ENCODE measurements at places on chromosomes 5 and 9.

GRCh38 chr9:137371521-137371941 lies 51.4 kb downstream of the EXD3 start:
- DNase-seq, result no peak

DNA sequence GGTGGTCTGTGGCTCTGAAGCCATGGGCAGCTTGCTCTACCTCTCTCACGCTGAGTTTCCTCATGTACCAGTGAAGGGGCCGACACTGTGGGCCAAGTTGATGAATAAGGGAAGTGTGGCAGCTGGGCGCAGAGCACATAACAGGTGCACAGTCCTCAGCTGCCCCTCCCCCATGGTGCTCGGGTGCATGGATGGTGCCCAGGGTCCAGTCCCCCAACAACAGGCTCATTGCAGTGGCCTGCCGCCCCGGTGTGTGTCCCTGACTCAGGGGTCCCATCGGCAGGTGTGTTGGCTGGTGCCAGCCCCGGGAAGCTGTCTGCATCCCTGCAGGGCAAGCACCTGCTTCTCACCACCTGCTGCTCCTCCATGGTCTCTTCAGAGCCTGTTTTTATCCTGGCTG lies 36.6 kb downstream of the COL5A1 start:
- no peak for DNase-seq

DNA sequence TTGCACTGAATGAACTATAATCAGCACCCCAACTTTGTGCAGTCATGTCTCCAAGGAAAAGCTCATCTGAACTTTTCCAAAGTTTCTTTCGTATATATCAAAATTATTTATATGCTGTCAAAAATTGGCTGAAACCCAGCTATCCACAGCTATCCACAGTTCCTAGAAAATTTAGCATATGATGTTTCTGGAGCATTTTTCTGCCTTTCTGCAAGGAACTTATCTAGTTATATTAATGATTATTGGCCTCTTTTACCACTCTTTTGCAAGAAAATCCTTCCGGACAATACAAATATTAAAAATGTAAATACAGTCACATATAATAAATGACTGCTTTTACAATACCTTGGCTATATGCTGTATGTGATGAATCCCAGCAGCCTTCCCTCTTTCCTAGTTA lies 270.2 kb downstream of the TMEM167A start:
- DNase-seq, result no peak

DNA sequence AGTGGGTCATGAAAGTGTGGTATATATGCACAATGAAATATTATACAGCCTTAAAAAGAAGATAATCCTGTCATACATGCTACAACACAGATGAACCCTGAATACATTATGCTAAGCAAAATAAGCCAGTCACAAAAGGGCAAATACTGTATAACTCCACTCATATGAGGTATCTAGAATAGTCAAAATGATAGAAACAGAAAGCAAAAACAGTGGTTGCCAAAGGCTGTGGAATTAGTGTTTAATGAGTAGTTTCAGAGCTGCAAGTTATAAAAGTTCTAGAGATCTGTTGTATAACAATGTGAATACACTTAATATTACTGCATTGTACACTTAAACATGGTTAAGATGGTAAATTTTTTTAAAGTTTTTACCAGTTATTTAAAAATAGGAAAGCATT lies 135.0 kb downstream of the OXCT1 start:
- DNase-seq, result no peak

GRCh38 chr5:176790941-176791340 lies 19.4 kb upstream of the UNC5A start:
- no peak for DNase-seq

DNA sequence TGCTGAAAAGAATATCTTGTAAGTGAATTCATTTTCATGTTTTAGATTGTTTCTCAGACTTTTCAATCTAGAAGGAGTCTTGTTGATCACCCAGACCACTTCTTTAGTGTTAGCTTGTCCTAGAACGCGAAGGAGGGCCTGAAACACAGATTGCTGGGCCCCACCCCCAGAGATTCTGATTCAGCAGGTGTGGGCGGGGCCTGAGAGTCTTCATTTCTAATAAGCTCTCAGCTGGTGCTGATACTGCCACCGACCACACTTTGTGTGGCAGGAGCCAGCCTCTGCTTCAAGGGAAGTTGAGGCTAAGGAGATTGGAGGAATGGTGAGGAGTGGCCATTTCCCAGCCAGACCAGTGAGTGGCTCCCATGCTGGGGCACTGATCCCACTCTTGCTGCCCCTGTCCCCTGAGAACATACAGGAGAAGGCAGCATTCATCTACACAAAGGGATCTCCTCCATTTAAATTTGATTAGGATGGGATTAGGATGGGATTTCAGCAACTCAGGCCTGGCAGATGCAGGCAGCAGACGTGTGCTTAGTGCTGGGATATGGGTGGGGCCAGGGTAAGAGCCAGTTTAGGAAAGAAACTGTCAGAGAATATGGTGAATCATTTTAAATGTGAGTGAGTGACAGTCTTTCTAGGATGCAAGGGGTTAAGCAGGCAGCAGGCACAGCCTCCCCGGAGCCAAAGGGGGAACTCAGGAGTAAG lies 35.9 kb downstream of the ZNF618 start:
- no peak for DNase-seq

DNA sequence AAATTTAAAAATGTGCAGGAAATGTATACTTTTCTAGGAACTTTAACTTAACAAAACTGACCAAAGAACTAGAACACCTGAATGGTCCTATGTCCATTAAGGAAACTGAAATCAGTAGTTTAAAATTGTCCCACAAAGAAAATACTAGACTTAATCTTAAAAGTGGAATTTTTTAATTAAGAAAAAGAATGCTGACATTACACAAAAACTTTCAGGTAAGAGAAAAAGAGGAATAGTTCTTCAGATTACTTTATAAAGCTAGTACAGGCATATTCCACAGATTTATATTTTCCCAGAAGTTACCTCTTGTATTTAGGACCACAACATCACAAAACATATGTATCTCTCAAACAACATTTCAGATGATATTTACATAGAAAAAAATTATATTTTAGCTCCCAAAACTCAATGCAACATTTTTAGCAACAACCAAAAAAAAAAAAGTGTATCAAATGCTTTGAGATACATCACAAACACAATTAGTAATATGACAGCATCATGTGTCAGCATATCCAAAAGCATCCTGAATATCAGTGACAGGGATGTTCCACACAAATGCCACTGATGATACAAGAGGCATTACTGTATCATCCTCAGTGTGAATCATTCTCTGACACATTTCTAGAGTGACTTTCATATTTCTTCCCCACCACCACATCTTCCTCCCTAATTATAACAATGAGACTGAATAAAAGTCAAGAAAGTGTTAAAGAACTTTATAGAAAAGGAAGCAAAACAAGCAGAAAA lies 264.0 kb downstream of the EPB41L4A start:
- DNase-seq, result no peak

DNA sequence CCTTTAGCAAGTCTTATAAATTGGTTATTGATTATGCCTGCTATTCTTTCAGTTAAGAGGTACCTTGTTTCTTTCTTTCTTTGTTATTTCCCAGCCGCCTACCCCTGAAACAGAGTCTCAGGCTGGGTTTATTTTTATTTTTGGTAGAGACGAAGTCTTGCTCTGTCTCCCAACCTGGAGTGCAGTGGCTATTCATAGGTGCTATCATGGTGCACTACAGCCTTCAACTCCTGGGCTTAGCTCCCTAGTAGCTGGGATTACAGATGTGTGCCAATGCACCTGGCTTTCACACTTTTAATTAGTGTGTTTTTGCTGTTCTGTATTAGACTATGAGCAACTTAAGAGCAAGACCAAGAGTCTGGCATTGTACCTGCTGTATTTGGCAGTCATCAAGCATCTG lies 14.2 kb downstream of the MAML1 start:
- no peak for DNase-seq

DNA sequence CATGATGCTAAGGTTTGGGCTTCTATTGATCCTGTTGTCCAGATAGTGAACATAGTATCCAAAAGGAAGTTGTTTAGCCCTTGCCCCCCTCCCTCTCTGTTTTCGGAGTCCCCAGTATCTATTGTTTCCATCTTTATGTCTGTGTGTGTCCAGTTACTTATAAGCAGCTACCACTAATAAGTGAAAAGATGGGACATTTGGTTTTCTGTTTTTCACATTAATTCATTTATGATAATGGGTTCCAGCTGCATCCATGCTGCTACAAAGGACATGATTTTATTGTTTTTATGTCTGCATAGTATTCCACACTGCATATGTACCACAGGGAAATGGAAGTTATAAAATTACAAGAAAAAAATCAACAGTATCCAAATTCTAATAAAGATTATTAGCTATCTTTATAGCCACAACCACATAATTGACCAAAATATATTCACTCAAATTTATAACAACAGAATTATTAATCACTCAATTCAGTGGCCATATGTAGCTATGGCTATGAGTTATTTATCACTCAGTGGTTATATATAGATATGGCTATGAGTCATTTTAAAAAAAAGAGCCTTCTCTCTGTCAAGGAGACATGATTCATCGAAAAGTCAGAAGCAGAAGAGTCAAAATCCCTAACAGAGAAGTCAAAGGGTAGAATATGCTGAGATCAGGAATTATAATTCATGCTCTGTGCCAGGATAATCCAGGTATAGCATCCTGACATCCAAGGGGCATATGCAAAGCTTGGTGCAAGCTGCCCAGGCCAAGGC lies 367.5 kb downstream of the DEPDC1B start:
- DNase-seq, result no peak

DNA sequence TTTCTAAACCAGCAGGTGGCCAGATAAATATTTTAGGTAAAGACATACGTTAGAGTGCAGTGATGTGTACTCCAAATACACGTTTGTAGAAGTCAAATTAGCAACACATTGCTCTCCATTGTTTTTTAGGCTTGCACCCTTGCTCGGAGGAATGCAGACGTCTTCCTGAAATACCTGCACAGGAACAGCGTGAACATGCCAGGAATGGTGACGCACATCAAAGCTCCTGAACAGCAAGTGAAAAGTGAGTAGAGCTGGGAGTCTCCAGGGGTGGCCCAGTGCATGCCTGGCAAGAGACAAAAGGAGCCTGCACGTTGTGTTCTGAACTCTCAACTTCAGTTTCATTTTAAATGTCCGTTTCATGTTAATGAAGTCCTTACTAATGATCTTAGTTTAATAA lies 207.5 kb upstream of the OTULINL start:
- no peak for DNase-seq
